ENCODE measurements at places on chromosomes 5 and 9. TPM values are rescaled to one million over a fixed set of nuclear protein-coding genes. Genes with fewer than 3 reads are reported as not detected.

DNA sequence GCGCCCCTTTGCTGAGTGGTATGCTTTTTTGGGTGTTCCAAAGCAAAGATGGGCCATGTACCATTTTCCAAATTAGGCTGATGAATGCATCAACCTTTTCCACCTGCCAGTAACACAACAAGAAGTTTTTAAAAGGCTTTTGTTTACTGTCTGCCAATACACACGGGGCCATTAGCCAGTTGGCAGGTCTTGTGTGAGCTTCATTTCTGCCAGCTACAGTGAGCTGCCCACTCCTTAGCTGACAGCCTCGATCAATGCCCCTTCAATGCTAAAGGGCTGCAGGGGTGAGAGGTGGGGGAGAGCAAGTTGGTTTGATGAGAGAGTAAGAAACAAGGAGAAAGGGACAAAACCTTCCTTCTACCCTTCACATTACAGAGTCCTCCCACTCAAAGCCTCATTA lies 128.7 kb downstream of the C5orf15 start:
- no peak overlapping the region for H3K4me3 ChIP-seq
- no peaks in the 10 kb centered on the region for H3K4me1 ChIP-seq
- H3K27ac ChIP-seq: no peak overlapping the region
- no peaks in the 10 kb centered on the region for H3K27me3 ChIP-seq
- DNase-seq: no peak

GRCh38 chr9:134548185-134548584 lies 93.4 kb upstream of the COL5A1 start:
- H3K4me3 ChIP-seq: no peak overlapping the region
- H3K36me3 ChIP-seq: no peaks in the 10 kb centered on the region
- H3K27me3 ChIP-seq: no peaks in the 10 kb centered on the region

- no peaks in the 10 kb centered on the region for H3K36me3 ChIP-seq
- no peaks in the 10 kb centered on the region for H3K4me1 ChIP-seq
- H3K27me3 ChIP-seq: no peaks in the 10 kb centered on the region
These were observed 172.3 kb upstream of the RFX3 start for GRCh38 chr9:3698076-3698475.

DNA sequence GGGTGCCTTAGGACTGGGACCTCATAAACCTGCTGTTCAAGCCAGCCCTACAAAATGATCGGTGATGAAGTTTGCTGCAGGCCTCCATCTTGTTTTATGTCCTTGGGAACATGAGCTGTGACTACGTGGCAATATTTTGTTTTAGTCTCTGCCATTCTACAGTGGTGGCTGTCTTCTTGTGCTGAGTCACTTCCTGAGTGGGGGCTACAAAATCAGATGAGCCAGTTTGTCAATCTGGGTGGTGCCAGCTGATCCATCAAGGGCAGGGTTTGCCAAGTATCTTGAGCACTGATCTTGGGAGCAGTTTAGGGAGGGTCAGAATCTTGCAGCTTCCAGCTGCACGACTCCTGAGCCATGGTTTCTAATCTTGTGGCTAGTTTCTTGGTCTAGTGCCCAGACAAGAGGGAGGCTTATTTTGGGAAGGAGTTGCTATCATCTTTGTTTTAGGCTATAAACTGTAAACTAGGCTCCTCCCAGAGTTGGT lies 94.7 kb downstream of the YTHDC2 start:
- no peak overlapping the region for H3K4me3 ChIP-seq
- no peaks in the 10 kb centered on the region for H3K4me1 ChIP-seq
- H3K27ac ChIP-seq: no peak overlapping the region
- no peak for DNase-seq
- peaks cover 34% of the 10 kb centered on the region for H3K27me3 ChIP-seq
- H3K36me3 ChIP-seq: no peaks in the 10 kb centered on the region

LCN1 gene
- total RNA-seq: not detected

TCF7 gene
- 7.0 TPM for total RNA-seq

DNA sequence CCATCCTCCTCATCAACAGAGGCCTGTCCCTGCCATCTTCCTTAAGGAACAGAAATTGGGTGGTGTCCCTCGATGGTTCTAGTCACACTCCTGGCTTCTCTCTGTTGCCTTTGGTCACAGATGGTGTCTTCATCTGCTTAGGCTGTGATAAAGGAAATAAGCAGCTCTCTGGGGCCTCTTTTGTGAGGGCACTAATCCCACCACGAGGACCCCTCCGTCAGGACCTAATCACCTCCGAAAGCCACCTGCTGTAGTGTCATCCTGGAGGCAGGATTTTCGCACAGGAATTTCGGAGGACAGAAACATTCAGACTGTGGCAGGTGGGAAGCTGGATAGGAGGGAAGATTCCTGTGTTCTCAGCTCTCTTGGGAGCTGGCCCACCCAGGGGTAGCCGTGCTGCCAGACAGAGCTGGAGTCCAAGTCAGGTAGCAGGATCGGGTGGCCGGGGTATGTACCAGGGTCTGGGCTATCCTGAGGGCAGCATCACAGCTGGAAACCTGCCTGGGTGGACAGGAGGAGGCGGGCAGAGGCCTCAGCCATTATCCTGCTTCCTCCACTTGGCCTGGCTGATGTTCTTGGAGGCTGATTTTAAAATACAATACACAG lies 59.5 kb downstream of the ANKRD33B start:
- H3K4me3 ChIP-seq: no peak overlapping the region
- DNase-seq: no peak
- H3K27me3 ChIP-seq: no peaks in the 10 kb centered on the region
- H3K4me1 ChIP-seq: peaks cover 8% of the 10 kb centered on the region
- H3K36me3 ChIP-seq: no peaks in the 10 kb centered on the region

C5orf58 gene
- not detected for total RNA-seq

- no peak overlapping the region for H3K4me3 ChIP-seq
- H3K4me1 ChIP-seq: no peaks in the 10 kb centered on the region
- no peak for DNase-seq
- H3K36me3 ChIP-seq: no peaks in the 10 kb centered on the region
- no peaks in the 10 kb centered on the region for H3K27me3 ChIP-seq
These were observed 14.0 kb upstream of the DENND4C start for GRCh38 chr9:19216466-19216865.

- no peak overlapping the region for H3K27ac ChIP-seq
- H3K4me1 ChIP-seq: peaks cover 32% of the 10 kb centered on the region
- no peaks in the 10 kb centered on the region for H3K27me3 ChIP-seq
- H3K36me3 ChIP-seq: no peaks in the 10 kb centered on the region
- no peak overlapping the region for H3K4me3 ChIP-seq
These were observed 286.1 kb downstream of the ARHGAP26 start for GRCh38 chr5:143056339-143056704.

GRCh38 chr5:37696190-37697021 lies 143.4 kb downstream of the GDNF start:
- peaks cover 12% of the 10 kb centered on the region for H3K36me3 ChIP-seq
- H3K27me3 ChIP-seq: no peaks in the 10 kb centered on the region
- H3K4me1 ChIP-seq: no peaks in the 10 kb centered on the region
- no peak for DNase-seq
- H3K4me3 ChIP-seq: no peak overlapping the region
- no peak overlapping the region for H3K27ac ChIP-seq

PDLIM4 gene
- total RNA-seq: 7.4 TPM

WHRN gene
- 3.1 TPM for total RNA-seq

CD14 gene
- total RNA-seq: 127 TPM

Measured in upper lobe of right lung (tissue), 1 donor.